Activated naive CD8-positive, alpha-beta T cell treated with anti-CD3 and anti-CD28 coated beads for 36 hours (primary cell): ENCODE measurements at places on chromosomes 11 and 22. TPM values are rescaled to one million over a fixed set of nuclear protein-coding genes. Genes with fewer than 3 reads are reported as not detected.

TRIM64C gene
- not detected for total RNA-seq

MYOD1 gene
- not detected for total RNA-seq

POLDIP3 gene
- 71.7 TPM for total RNA-seq

FOLR2 gene
- not detected for total RNA-seq

TESMIN gene
- 3.2 TPM for total RNA-seq

OR10A2 gene
- not detected for total RNA-seq

SCGB1D2 gene
- not detected for total RNA-seq

SEC14L6 gene
- total RNA-seq = not detected
